ENCODE measurements at places on chromosomes 2 and 18.

DNA sequence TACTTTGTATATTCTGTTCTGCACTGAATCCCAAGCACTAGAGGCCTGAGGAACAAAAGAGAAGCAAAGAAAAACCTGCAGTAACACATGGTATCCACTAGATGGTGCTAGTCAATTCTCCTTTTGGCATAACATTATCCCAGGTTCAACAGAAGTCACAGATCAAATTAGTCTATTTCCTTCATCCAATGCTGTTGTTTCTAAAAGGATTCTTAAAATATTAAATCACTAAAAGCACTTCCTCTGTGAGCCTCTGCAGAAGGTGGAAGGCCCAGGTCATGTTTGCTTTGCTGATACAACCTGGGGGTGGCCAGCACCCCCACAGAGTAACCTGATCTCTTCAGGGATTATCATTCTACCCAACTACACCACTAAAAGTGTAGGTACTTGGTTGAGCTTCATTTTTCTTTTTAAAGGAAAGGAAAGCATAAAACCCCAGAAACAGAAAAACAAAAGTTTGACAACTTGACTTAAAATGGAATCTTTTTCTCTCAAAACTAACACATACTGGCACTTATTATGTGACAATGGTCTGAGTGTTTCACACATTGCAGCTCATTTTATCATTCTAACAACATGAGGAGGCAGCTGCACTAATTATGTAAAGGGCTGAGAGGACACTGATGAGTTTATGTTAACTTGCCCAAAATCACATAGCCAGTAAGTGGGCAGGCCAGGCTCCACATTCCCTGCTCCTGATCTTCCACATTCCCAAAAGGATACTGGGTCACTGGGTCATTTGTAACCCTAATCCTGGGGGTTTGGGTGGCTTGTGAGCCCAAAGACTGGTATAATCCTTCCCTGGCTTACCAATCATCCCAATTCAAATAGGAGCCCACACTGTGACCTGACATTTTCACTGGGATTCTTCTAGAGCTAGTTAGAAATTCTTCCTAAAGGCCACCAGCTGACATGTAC lies 66.8 kb upstream of the DNER start:
- DNase-seq: no peak

- DNase-seq: no peak
Measured at GRCh38 chr18:48697441-48697840, 158.6 kb downstream of the CTIF start.

DNA sequence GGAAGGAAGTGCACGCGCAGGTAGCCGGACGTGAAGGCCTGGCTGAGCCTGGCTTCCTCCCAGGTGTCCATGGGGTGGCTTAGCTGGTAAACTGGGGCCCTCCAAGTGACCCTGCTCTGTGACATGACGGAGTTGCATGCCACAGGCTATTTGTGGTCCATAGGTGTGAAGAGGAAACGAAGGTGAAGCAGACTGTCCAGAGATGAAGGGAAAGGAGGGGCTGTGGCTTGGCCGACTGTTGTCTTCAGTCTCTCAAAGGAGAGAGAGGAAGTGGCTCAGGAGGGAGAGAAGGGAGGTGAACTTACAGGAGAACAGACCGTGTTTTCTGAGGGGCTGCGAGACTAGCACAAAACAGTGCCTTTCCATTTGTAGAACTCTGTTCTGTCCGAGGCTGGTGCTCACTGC lies 19.3 kb downstream of the INPP5D start:
- DNase-seq: no peak

DNA sequence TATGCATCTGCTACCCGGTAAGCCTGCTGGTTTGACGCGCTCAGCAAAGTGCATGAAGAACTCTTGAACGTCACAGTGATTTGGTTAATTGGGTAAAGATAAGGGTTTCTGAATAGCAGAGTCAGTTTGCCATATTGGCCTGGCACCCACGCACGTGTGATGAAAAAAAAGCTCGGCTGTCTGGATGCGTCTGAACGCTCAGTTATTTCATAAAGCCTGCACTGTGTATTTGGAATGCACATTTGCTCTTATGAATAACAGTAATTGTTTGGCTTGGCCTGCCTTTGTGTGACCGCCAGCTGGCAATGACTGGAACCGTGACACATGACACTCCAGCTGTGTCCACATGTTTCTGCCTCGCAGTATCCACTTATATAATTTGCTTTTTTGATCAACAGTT lies 129.2 kb upstream of the MEIS1 start:
- DNase-seq: no peak

GRCh38 chr2:55108456-55109160 lies 58.4 kb upstream of the RTN4 start:
- DNase-seq: no peak

DNA sequence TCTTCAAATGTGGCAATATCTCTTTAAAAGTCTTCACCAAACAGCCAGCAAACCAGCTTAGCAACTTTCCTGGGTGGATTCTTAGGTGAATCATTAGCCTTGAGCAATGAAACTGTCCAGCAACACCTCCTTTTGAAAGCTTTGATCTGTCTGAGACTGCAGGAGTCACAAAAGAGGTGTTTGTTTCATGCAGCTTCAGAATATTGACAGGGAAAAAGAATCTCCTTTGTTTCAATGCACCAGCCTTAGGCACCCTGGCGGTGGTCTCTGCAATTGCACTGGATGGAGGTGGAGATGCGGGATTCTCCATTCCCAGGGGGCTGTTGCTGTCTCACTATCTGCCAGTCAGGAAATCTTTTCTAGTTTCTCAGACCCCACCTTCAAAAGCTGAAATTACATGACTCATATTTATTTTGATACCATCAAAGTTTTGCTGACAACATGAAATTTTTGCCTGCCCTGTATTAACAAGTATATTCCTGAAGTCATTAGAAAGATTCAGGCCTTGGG lies 76.0 kb upstream of the DSG1 start:
- DNase-seq: no peak
